ENCODE measurements at places on chromosomes 7 and 10. TPM values are rescaled to one million over a fixed set of nuclear protein-coding genes. Genes with fewer than 3 reads are reported as not detected.

TFPI2 gene
- total RNA-seq: not detected

CFAP69 gene
- total RNA-seq: 0.07 TPM

GRCh38 chr10:110648692-110649346 lies 4.7 kb downstream of the RBM20 start:
- DNase-seq: no peak

DNA sequence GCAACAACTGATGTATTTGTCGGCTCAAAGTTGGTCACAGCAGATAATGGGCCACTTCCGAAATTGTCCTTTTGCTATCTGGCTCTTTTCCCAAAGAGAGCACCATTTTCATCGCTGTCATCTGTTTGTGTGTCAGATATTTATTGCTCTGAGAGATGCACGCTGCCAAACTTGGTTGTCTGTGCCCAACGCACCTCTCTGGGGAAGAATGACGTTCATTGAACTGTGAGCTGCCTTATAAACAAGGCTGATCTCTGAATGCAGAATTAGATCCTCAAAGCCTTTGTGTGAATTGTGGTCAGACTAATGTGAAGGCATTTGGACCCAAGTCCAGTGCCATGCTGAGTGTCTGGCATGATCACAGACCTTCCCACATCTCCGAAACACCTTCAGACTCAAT lies 174.7 kb upstream of the LYZL1 start:
- DNase-seq: no peak

DNA sequence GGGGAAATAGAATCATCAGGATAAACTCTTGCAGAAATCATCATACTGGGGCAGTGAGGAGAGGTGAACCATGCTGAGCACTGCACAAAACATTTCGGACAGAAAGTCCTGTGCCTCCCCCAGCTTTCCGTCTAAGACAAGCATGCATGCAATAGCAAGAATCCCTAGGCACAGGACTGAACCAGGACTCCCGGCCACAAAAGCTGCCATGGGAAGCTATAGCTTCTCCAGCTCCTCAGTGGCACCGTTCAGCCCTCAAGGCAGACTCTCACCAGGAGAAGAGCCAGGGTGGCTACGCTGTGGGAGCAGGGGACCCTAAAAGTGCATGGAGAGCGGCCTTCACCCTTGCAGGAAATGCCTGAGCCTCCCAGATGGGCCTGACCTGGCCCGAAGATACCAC lies 70.8 kb downstream of the ASB13 start:
- no peak for DNase-seq

- DNase-seq: no peak
Measured at GRCh38 chr10:21721000-21721665, 187.1 kb downstream of the MLLT10 start.

DNA sequence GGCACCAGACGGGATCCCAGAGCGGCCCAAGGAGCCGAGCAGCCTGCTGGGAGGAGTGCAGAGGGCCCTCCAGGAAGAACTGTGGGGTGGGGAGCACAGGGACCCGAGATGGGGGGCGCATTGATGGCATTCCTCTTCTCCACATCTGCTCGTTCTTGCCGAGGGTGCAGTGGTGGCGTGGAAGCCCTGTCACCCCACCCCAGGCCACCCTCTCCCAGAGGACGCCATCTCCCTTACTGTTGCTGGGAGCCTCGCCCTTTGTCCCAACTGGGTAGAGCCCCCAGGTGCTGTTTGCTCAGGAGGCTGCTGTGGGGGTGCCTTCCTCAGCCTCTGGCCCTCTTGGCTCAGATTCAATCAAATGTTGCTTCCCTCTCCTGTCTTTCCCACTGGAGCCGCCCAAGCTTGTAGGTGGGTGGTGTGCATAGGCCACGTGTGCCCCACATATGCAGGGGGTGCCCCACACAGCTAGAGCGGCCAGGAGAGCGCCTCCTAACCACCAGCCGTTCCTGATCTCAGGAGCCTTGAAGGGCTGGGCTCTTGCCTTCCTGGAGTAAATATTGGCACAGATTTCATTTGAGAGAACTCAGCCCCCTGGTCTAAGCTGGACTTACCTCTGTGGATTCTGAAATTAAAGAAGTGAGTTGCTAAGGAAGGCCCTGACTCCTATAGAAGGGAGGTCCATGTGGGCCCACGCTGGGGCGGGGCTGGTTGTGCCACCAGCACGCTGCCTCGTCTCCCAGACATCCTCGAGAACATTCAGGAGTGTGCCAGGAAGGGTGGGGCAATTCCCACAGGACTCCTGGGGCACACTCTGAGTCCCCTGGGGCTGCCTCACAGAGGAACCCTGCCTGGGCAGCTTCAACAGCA lies 39.2 kb downstream of the ZNF467 start:
- no peak for DNase-seq

DNA sequence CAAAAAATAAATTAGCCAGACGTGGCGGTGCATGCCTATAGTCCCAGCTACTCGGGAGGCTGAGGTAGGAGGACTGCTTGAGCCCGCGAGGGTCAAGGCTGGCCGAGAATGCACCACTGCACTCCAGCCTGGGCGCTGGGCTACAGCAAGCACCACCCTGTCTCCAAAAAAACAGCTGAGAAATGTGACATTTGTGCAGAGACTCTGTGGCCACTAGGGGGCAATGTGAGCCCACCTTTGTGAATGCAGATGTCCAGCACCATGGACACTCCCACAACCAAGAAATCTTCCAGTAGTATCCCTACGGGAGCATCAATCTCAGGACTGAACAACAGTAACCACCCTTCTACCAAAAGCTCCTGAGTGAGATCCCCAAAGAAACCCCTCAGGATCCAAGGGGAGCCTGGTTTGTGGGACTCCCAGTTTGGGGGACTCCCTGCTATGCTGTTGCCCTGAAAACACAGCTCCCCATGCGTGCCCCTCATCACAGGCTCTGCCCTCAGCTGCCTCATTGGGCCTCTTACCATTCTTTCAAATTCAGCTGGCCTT lies 6.2 kb upstream of the AHCYL2 start:
- DNase-seq: peak; percentile 90
